ENCODE measurements at places on chromosomes 7 and 10.

- no peak for DNase-seq
Observed at GRCh38 chr10:102299873-102300272, 54.5 kb downstream of the GBF1 start.

DNA sequence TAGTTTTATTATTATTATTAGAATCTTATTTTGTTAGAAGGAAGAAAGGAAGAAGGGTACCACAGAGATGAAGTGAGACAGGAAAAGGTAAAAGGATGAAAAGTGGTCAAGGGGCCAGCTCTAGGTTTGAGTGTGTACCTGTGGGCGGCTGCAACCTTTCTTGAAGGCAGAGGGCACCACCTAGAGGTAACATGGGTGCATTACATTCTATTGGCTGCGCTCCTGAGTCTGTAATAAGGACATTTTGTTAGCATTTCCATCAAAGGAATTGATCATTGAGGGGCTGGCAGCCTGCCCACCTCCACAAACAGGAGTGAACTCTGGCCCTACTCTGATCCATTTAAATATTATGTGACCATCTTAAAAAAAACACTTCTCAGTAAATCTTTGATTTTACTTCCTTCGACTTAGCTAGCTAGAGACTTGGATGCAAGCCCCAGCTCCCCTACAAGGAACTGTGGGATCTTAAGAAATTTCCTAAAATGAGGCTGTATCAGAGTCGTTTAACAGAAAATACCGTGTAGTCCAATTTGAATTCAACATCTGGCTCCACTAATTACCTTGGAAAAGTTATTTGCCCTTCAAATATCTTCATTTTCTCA, 610.4 kb downstream of the IPMK start:
- peak; percentile 72 for DNase-seq

GRCh38 chr7:24870766-24871165, 109.2 kb downstream of the OSBPL3 start:
- DNase-seq, result no peak

GRCh38 chr7:30135301-30136116, 723 bp downstream of the MTURN start:
- DNase-seq, result peak; percentile 88

DNA sequence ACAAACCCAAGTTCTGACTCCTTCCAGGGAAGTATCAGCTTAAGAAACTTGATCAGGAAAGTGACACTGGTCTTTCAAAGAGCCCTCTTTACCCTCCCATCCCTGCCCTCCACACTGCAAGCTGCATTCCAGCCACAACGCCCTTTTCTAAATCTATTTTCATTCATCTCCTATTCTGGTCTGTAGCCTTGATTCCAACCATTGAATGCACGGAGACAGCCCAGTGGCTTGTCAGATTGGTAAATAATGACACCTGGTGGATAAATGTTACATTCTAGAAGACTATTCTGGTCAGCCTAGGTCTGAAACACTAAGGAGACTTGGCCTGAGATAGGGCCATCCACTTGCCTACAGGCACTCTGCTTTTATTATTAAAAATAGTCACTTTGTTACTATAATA, 20.9 kb downstream of the MORN4 start:
- DNase-seq, result peak; percentile 32

DNA sequence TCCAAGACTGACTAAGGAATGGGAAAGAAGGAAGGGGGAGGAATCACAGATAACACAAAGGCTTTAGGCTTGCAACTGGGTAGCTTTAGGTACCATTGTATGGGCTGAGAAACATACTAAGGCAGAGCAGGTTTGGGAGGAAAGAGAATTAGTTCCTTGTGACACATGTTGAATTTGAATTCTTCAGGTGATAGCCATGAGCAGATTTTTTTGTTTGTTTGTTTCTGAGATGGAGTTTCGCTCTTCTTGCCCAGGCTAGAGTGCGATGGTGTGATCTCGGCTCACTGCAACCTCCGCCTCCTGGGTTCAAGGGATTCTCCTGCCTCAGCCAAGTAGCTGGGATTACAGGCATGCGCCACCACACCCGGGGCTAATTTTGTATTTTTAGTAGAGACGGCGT, 4.4 kb upstream of the SND1 start:
- no peak for DNase-seq

- no peak for DNase-seq
Observed at GRCh38 chr10:14592026-14592425, 182.7 kb downstream of the FAM107B start.

GRCh38 chr7:141462958-141463357, 88.3 kb upstream of the AGK start:
- DNase-seq, result peak; percentile 42

DNA sequence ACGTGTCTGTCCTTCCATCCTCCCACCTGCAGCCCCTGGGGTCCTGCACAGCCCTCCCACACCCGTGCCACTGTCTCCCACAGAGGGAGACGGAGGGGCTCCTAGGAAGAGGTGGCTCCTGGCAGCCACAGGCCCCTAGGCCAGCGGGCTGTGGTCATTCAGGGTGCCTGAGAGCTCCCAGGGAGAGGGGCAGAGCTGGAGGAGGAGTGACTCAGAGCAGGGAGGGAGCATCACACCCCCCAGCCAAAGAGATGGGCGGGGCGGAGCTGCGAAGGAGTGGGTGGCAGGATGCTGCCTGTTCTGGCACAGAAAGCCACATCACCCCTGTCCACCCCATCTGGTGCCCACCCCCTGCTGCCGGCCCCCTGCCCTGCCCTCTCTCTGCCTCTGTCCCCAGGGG, 50.5 kb downstream of the STK32C start:
- DNase-seq, result no peak

GRCh38 chr10:78321000-78321399, 287.3 kb downstream of the RPS24 start:
- no peak for DNase-seq

DNA sequence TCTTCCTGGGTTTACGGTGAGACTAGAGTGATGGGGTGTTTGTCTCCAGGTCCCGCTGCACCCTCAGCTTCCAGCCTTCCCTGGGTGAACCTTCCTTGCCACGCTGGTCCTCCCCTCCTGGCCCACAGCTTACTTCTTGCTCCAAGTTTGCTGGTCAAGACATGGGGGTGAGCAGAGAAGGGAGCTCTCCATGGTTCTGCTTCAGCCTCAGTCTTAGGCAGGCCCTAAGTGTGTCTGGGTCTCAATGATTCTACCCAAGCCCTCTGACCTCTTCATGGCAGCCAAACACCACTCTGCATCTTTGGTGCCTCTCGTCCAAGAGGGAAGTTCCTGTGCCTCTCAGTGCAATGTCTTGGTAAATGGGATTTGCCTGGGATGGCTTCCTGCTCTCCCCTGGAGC, 356.5 kb upstream of the KLF6 start:
- DNase-seq, result no peak

DNA sequence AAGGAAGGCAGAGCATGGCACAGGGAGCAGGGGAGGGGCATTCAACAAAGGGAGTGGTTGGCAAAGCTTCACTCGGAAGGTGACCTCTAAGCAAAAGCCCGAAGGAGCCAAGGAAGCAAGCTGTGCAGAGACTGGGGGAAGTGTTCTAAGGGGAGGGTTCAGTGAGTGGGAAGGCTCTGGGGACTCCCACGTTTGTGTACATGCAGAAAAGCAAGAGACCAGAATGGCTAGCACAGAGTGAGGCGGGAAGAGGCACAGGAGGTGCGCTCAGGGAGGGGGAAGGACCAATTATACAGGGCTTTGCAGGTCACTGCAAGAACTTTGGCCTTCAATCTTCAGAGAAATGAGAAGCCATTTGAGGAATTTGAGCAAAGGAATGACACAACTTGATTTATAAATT, 7.4 kb downstream of the ARHGAP21 start:
- no peak for DNase-seq

DNA sequence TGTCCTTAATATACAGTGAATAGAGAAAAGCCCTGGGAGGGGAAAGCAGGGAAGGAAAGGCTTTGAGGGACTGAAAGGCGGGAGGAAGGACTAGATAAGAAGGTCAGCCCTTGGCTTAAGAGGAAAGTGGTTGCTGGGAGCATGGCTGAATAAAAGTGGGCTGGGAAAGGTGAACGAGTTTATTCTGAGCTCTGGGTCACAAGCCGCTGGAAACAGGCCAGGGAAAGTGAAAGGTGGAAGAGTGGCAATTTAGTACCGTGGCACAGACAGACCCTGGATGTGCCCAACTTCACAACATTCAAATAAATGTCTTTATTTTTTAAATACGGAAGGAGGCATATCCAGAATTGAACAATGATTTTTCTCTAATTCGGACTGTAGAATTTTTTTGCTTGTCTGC, 39.7 kb downstream of the TAC1 start:
- no peak for DNase-seq

- DNase-seq, result no peak
Observed at GRCh38 chr10:117432866-117433265, 57.6 kb upstream of the PDZD8 start.

DNA sequence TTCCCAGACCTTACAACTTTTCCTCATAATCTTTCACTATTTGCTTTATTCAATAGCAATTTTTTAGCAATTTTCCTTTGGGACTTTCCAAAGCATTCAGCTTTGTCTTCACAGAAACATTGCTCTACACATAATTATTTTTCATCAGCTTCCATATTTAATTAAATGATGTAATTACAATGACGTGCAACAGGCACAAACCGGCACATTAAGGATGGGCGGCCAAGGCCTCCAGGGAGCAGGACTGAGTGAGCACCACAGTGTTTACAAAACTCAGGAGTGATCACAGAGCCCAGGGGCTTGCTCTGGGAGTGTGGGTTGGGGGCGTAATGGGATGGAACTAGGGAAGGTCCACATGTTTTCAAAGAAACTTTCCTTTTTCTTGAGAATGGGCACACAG, 69.8 kb downstream of the MAD1L1 start:
- DNase-seq, result no peak

GRCh38 chr10:79586933-79587332, 23.8 kb upstream of the SFTPA1 start:
- DNase-seq, result no peak

GRCh38 chr7:29100924-29101323, 45.4 kb downstream of the CPVL start:
- no peak for DNase-seq

DNA sequence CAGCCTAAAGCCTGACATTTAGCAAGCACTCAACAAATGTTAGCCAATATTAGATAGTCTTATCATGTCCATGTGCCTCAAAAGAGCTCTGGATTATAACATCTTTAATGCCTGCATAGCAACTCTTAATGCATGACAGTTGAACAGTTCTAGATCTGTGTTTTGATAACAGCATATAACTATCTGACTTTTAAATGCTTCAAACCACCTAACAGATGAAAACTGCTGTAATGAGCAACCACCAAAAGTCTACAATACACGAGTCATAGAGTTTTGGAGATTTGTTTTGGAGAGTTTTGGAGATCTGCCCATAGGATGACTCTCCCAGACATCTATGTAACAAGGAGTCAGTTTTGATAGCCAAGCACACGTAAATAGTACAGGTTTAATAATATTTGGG, 227.3 kb downstream of the TWIST1 start:
- DNase-seq, result no peak

DNA sequence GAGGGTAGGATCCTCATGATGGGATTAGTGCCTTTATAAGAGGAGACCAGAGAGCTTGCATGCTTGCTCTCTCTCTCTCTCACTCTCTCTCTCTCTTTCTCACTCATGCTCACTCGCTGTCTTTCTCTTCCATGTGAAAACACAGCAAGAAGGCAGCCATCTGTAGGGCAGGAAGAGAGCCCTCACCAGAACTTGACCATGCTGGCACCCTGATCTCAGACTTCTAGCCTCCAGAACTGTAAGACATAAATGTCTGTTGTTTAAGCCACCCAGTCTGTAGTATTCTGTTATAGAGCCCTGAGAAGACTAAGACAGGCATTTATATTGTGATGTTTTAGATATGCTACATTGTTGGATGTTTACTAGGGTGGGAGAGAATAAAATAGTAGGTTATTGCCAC, 43.4 kb upstream of the MTPN start:
- no peak for DNase-seq

DNA sequence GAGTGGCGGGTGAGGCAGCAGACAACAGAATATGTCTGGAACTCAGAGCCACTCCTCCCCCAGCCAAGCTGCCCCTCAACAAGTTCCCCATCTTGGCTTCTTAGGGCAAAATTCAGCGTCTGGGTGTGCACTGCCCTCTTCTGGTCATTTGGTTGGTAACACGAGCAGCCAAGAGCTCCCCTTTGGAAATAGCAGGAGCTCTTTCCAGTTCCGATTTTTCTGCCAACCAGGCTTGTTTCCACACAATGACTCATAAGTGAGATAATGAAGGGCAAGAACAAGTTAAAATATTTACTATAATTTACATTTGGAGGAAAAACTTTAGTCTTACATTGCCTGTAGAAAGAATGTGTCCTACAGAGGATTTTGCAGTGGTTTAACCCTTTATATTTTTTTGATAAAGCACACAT, 70.5 kb downstream of the ADCYAP1R1 start:
- peak; percentile 85 for DNase-seq

DNA sequence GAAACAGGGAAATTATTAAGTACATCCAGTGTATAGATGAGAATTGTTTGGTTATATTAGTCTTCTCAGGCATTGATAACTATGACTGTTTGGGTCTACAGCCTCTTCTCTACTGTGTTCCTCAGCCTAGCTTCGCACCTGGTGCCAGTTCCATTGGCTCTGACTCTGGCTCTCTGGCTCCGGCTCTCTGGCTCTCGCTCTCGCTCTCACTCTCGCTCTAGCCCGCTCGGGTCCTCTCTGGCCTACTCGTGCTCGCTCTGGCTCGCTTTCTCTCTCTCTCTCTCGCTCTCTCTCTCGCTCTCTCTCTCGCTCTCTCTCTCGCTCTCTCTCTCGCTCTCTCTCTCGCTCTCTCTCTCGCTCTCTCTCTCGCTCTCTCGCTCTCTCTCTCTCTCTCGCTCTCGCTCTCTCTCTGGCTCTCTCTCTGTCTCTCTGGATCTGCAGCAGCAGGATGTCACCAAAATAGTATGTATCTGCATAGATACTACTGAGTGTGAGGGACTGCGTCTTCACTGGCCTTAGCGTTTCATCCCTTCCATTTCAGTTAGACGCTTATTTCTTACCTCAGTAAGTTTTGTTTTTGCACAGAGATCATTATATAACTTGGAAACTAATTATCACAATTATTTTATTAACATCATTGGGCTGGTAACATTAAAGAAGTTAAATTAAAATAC, 6.5 kb upstream of the SSBP1 start:
- DNase-seq, result no peak

GRCh38 chr7:11833431-11833830, 1.4 kb upstream of the THSD7A start:
- DNase-seq, result peak; percentile 47

- DNase-seq, result peak; percentile 11
Observed at GRCh38 chr10:129946859-129947258, 17.2 kb downstream of the EBF3 start.

Measured in brain (organoid and tissue), 16 donors.